ENCODE measurements at places on chromosomes 5 and 9. TPM values are rescaled to one million over a fixed set of nuclear protein-coding genes. Genes with fewer than 3 reads are reported as not detected.
A peak's percentile ranks its signal among the peaks of the same experiment; 100 is the strongest.

GRCh38 chr5:33725806-33726205 lies 166.0 kb downstream of the ADAMTS12 start:
- no peak for DNase-seq

- DNase-seq: peak; percentile 41
Measured at GRCh38 chr5:143826951-143827444, 15.0 kb downstream of the HMHB1 start.

- no peak for DNase-seq
Measured at GRCh38 chr5:99000876-99001275, 72.1 kb upstream of the CHD1 start.

DNA sequence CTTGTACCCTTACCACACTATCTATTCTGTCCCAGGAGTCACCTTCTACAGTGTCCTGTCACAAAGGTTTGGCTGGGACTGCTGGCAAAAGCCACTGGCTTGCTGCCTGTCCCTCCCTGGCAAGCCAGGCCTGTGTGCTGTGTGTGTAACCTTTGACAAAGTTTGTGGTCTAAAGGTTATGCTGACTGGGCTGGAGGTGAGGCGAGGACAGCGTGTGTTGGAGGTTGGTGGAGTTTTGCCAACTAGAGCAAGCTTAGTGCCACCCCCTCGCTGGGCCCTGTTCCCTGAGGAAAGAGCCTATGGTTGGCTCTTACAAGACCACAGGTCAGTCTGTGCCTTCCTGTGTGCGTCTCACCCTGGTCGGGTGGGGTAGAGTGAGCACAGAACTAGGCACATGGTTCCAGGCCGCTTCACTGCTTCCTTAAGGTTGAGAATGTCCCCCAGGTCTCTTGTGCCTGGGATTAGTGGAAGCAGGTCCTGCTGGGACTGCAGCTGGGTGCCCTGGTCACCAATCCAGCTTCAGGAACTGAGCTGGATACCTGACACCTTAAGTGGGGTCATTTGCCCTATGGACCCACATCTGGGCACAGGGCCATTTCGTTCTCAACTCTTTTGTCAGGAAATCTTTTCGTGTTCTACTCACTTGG lies 152.2 kb downstream of the GADD45G start:
- DNase-seq: no peak

DNA sequence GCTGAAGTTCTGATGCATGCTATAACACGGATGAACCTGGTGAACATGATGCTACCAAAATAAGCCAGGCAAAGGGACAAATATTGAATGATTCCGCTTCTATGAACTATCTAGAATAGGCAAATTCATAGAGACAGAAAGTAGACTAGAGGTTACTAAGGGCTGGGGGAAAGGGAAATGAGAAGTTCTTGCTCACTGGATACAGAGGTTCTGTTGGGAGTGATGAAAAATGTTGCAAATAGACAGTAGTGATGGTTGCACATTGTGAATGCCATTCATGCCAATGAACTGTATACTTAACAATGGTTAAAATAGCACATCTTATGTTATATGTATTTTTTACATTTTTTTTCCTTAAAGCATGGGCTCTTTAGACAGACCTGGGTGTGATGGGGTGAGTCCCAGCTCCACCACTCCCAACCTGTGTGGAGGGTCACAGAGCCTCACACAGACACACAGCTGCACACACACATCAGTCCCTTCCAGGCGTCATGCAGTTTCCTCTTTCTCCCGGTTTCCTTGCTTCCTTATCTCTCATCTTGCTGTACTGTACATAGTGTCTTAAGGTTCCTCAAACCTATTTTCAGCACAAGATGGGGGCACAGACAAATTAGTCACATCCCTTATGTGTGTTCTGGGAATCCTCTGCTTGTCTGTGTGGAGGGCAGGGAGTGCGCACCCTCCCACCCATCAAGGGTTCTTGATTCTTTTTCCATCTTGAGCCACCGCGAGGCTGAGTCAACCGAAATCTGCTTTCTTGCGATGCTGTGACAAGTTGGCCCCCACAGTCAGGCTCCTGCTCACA lies 192.9 kb downstream of the CRB2 start:
- no peak for DNase-seq

GRCh38 chr5:176739461-176740051 lies 70.8 kb upstream of the UNC5A start:
- no peak for DNase-seq

- DNase-seq: peak; percentile 52
Measured at GRCh38 chr5:91281401-91281800, 101.7 kb downstream of the ARRDC3 start.

- DNase-seq: no peak
Measured at GRCh38 chr5:25285136-25285535, 640.4 kb upstream of the CDH10 start.

GRCh38 chr5:101605700-101606099 lies 690.4 kb downstream of the SLCO4C1 start:
- no peak for DNase-seq

DNA sequence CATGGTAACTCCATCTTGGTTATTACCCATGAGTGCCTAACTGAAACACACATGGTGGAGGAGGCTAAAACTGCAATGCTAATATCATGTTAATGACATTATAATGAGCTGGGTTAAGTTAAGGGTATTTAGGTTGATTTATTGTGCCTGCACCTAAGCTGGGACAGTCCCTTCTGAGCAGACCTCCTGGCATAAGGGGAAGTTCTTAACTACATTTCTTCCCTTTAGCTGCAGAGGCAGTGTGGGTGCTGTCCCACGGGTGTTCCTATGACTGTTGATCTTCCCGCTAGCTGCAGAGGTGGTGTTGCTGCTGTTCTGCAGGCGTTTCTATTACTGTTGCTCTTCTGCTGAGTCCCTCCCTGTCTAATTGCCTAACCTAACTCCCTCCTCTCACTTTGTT lies 183.9 kb downstream of the LURAP1L start:
- no peak for DNase-seq

GRCh38 chr9:138020120-138020794 lies 142.7 kb downstream of the CACNA1B start:
- no peak for DNase-seq

- DNase-seq: no peak
Measured at GRCh38 chr5:150304481-150305081, 1.9 kb upstream of the ARSI start.

GRCh38 chr9:114238891-114239875 lies 83.7 kb upstream of the ORM1 start:
- no peak for DNase-seq

GRCh38 chr5:40680741-40681362 lies 1.1 kb downstream of the PTGER4 start:
- DNase-seq: no peak

- no peak for DNase-seq
Measured at GRCh38 chr5:6082685-6083084, 295.7 kb downstream of the MED10 start.

DNA sequence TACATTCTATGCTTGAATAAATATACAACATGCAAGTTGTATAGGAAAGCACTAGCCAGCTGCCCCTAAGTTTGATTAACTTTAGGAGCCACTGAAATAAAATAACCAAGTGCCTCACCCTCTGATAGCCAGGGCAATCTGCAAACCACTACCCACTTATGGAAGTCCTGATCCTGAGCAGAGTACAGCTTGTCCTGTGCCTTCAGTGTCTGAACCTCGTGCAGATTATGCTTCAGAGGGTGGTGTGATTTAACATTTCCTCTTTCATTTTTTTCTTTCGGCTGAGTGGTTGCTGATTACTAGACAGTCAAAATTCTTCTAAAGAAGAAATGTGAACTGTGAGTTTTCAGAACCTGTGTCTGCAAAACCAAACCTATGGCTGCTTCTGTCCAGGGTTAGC lies 327.7 kb downstream of the PIK3R1 start:
- no peak for DNase-seq

DNA sequence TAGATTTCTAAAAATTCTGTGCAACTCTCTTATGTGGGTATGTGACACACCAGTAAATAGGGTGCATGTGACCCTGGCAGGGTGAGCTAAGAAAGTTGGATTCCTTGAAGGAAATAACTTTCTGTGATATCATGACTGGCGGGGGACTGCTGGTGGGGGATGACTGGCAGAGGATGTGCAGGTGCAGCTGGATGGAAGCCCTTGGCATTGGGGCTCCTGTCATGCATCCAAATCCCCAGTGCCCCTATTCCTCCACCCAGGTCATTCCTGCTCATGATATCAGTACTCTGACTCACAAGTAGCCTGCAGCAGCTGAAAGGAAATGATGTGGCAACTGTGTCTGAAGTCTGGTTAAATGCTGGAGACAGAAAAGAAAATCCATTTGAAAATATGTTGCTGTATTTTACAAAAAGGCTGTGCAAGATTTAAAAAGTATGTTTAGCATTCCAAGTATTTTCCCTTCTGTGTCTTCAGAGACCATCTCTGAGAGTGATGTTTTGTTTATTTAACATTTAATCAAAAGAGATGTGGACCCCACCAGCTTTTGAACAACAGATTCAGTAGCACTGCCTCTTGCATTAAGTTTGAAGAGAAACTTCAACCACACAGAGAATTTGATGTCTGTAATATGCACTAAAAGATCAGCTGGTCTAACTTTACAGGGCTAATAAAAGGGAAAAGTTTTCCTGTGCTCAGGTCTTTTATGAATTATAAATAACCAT lies 17.9 kb upstream of the ZSWIM6 start:
- DNase-seq: peak; percentile 98

The SOHLH1 gene
- total RNA-seq: not detected

The SPATA9 gene
- total RNA-seq: 0.15 TPM

The TMC1 gene
- 0.36 TPM for total RNA-seq

The NUTM2G gene
- total RNA-seq: not detected
